ENCODE measurements at places on chromosomes 6 and 20.

GRCh38 chr20:7327810-7328209 is 560.3 kb downstream of the BMP2 start:
- DNase-seq: no peak

DNA sequence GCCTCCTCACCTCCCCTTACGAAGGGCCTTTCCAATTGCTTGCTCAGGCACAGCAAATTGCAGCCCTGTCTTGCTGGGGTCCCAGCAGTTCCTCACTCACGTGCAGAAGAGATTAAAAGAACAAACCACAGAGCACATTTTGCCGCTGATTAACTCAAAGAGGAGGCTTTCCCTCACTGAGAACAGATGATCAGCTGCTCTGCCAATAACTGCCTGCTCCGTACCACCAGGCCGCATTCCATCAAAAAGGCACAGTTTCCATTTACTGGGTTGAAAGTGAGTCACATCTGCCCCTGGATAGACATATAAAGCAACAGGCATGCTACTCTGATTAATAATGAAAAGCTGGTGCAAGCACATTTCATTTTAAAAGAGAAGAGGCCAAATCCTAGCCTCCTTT is 446.8 kb downstream of the PTPRT start:
- no peak for DNase-seq

- no peak for DNase-seq
Observed at GRCh38 chr6:164838068-164838615, 471.3 kb downstream of the C6orf118 start.

DNA sequence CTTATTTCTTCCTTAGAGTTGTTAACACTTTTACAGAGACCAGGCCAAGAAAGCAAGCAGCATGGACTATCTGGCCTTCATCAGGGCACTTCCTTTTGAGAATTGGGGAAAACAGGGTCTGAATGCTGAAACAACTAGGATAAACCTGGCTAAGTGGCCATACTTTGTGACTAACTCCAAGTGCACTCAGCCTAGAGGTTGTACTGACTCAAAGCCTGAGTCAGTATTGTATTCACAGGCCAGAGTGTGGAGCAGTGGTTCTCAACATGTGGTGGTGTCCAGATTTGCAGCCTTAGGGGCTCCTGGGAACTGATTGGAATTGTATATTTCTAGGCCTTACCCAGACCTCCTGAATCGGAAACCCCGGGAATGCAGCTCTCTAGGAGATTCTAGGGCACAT is 20.1 kb downstream of the SEC23B start:
- no peak for DNase-seq

- no peak for DNase-seq
Observed at GRCh38 chr6:72746276-72746675, 124.4 kb downstream of the KCNQ5 start.

DNA sequence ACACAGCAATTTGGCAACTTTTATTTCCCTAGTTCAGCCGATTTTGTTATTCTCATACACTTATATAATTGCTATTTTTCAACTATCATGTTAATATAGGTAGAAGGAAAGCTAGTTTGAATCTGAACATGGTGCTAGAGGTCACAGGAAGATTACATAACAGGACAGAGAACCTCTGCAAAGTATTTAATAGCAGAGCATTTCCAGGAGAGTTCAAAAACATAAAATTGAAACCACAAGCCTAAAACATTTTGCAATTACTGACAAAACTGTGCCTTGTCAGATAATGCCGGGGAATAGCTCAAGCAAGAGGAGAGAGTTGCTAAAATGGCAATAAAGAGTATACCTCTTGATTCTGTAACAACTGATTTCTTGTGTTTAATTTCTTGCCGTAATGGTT is 70.8 kb downstream of the TFAP2B start:
- no peak for DNase-seq

DNA sequence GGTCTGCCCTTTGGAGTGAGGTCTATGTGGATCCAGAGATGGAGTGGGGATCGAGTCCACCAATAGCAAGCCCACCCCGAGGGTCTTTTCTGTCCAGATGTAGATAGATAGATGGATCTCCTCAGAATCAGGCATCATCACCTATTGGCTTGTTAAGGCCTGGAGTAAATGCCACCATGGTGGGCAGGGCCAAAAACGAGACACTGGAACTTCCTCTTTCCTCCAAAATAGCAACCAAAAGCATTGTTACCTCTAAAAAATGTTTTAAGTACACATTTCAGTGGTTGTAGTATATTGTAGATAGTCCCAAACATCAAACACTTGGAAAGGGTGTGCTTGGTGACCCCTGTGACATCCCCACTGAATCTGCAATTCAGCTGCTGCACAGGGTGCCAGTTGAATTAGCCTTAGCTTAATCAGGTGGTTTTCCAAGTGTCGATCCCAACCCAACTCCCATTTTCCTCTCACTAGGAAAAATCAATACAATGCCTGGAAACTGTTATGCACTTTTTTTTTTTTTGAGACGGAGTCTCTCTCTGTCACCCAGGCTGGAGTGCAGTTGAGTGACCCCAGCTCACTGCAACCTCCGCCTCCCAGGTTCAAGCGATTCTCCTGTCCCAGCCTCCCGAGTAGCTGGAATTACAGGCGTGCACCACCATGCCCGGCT is 35.0 kb upstream of the NELFCD start:
- no peak for DNase-seq

DNA sequence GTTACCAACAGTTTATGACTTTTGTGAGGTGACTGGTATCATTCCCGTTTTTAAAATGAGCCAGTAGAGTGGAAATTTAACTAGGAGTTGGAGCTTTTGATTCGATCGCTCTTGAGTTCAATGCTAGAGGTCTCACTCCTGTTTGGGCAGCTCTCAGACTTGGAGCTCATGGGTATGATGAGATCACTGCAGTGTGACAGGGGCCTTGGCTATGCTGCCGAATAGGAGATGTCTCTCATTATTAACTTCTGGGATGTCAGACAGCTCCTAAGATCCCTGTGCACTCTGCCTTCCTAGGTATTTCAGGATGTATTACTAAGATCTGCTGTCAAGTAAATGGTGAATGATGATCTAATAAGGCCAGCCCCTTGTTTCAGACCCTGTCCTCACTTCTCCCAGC is 20.4 kb downstream of the AKAP12 start:
- no peak for DNase-seq

GRCh38 chr6:12974551-12974950 is 258.0 kb downstream of the PHACTR1 start:
- DNase-seq: no peak

DNA sequence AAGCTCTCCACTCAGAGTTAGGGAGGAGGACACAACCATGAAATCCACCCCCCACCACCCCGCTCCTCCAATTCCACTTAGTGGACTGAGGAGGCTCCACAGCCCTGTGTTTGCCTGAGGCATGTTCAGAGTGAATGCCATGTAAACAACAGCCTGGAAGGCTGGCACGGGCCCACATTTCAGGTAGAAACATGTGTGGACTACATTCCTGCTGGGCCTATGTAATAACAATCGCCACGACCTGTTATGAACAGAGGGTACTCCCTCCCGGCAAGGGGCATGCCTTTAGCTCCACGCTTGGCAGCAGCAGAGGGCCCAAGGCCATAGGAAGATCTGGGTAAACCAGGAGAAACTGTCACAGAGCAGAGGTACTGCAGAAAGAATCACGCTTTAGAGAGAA is 65.5 kb downstream of the ISM1 start:
- peak; percentile 16 for DNase-seq

GRCh38 chr6:138955262-138955661 is 32.8 kb downstream of the REPS1 start:
- no peak for DNase-seq

- DNase-seq: no peak
Observed at GRCh38 chr6:109328629-109329028, 53.6 kb downstream of the CD164 start.

DNA sequence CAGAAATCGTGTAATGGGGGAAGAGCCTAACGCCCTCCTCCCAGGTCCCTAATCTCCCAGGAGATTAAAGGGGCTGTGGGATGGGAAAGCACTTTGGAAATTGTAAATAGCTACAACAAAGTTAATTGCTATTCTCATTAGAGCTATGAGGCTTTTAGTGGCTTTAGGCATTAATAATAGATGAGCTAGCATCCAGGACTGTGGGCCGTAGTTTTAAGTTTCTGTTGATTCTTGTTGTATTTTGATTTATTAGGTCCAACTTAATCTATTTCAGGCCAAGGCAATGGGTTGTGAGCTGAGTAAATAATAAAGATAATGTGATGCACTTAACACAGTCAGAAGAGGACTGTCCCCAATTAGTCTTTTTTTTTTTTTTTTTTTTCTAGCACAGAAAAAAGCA is 67.7 kb downstream of the ANKRD6 start:
- DNase-seq: no peak

- no peak for DNase-seq
Observed at GRCh38 chr20:40416274-40416673, 272.8 kb downstream of the MAFB start.

DNA sequence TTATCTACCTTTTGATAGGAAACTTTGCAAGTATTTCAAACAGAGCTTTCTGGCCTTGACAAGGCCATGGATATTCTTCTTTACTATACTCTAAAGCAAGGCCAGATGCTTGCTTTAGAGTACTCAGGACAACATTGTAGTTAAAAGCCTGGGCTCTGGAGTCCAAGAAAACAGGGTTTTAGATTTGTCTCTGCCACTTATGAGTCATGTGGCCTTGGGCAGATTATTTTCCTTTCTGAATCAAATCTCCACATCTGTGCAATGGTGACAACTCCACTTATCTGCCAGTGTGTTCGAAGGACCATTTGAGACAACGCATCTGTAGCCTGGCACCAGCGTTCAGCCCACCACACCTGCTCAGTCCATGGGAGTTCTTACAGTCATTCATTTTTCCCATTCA is 265.9 kb upstream of the RIN2 start:
- DNase-seq: no peak

DNA sequence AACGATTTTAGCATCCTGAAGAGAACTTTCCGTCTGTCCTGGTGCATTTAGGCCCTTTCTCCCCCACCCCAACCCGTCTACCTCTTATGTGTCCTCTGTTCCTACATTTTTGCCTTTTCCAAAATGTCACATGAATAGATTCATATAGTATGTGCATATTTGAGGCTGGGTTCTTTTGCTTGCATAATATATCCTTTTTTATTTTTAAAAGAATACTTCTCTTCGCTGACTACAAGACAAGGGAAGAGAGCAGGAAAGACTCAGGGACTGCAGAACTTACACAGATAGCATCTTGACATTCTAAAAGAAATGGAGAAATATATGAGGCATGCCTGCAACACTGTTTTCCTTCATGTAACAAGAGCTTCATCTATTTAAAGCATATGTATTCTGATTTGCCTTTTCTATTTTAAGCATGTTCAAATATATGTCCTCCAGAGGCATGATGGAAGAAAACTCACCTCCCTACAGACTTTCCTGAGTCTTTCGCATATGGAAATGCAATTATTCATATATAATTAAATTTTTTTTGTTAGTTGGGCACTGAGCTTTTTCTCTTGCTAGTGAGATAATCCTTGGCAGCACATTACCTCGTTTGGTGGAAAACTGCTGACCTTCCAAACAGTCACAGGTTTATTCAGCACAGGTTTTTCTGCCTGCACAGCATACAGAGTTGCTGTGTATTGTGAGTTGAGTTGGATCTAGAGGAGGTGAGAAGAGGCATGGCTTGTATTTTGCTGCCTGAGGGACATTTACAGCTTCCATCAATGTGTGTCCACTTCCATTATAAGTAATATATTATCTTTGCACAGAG is 170.0 kb downstream of the AKAP7 start:
- no peak for DNase-seq

DNA sequence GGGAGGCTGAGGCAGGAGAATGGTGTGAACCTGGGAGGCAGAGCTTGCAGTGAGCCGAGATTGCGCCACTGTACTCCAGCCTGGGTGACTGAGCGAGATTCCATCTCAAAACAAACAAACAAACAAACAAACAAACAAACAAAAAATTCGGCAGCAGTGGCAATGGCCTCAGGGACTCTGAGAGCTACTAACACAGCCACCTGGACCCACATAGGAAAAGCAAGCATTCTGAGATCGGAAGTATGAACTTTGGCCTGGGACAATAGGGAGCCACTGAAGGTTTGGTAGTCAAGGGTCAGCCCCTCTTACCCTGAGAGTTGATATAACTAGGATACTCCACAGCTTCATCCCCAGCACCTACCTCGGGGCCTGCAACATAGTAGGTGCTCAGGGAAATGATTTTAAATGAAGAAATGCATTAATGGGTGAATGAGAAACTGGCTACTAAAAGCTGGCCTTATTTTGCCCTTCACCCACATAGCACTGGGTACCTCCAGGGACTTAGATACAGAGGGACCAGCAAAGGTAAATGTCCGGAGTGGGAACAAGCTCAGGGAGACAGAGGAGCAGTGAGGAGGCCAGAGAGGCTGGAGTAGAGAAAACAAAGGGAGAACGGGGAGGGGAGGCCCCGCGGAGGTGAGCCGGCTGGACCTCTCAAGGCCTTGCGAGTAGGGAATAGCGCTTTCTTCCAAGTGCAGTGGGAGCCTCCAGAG is 46.6 kb upstream of the PTGIS start:
- no peak for DNase-seq

- no peak for DNase-seq
Observed at GRCh38 chr20:25259788-25260254, 11.9 kb downstream of the PYGB start.

DNA sequence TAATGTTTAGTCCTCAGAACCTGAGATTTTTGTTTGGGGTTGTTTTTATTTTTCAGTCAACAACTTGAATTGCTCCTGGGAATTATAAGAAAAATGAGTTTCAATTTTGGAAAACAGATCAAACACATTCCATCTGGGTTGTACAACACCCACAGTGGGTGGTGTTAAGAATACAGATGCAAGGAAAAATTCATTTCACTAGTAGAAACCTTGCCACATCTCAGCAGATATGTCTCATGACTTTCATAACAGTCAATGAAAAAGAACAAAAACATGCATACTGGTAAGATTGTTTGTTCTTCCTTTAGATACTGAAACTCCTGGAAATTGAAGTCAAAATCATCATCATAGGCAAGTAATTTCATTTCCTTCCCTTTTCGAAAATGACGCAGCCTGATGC is 78.9 kb downstream of the MOXD1 start:
- DNase-seq: no peak

- DNase-seq: no peak
Observed at GRCh38 chr6:87766211-87766610, 64.2 kb upstream of the AKIRIN2 start.

GRCh38 chr20:9311132-9311531 is 203.3 kb upstream of the LAMP5 start:
- no peak for DNase-seq

DNA sequence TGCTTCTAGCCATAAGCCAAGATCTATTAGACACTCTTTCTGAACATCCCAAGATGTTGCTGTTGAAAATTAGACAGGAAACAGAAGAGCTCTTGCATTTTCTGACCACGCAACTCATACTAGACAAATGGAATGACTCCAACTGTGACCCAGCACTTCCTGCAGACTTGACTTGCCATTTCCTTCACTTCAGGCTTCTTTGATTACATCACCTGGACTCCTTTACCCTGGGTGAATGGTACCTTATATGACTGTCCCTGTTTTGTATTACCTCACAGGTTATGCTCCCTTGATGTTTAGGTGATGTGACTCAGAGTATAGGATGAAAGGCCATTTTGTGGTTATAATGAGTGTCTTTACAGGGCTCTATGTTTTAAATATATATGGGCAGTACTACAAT is 236.1 kb downstream of the BMP2 start:
- no peak for DNase-seq

GRCh38 chr6:154447954-154448353 is 62.5 kb downstream of the CNKSR3 start:
- peak; percentile 48 for DNase-seq

- DNase-seq: no peak
Observed at GRCh38 chr6:115958958-115959357, 101.7 kb downstream of the FRK start.

Measured in NCI-H2081 (cell line).